ENCODE measurements at places on chromosomes 6 and 20.

- no peak for DNase-seq
Measured at GRCh38 chr6:38137608-38138265, 318.2 kb downstream of the ZFAND3 start.

DNA sequence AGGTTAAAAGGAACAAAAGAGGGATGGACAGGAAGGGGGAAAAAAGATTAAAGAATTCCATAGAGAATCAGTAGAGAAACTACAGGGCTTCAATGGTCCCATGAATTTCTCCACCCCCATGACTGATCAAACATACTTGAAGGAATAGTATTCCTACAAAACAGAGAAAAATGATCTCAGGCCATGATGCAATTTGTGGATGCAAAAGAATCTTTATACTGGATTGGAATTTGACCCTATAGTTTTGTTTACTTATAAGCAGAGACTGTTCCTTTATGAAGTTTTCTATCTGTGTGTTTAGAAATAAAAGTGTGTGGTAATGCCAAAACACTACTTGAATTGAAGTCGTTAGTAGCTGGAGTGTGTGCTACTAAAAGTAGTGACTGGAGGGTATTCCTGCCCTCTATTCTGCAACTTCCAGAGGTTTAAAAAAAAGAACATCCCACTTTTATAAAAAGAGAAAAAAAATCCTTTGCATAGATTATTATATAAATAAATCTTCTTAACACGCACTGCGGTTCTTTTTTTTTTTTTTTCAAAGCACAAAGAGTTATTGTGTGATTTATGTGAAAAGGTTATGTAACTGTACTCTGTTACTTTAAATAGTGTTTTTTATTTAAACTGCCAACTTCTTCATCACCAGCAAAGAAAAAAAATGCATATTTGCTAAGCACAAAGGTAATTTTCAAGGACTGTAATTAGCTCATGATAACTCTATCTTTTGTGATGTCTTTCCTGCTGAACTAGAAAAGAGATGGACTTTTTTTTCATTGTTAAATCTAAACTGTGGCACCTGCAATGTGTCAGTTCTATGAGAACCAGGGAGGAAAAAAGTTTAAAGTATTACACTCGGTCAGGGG is 214.5 kb upstream of the CITED2 start:
- no peak for DNase-seq

DNA sequence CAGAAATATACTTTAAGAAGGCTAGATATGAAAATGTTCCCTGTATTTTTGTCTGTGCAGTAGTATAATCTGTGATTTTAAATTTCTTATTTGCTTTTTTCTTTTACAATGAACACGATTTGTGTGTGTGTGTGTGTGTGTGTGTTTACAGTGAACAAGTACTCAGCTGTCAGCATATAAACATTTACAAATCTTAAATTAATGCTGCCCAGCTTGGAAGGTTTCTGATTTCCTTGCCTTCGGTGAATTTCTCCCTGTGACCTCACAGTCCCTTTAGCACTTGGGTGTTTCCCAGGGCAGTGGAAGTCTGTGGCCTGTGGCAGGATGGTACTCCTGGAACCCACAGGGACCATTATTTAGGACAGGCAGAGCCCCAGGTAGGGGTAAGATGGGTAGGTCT is 37.6 kb downstream of the TXLNB start:
- DNase-seq, result no peak

DNA sequence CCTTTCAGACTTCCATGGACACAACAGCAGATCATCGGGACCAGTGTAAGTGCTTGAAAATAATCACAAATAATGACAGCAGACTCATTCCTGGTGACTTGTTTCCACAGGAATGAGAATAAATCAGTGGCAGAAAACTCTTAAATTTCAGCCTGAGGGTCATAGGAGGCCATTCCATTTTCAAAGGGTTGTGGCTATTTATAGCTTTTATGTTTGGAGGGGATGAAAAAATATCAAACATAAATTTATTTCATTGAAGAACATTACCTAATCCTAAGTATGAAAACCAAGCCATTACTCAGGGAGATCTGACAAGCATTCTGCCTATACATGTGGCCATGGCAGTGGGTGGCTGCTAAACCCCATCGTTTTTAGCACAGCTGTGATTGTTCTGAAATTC is 173.6 kb upstream of the CNR1 start:
- no peak for DNase-seq

GRCh38 chr6:106446983-106447382 is 86.5 kb downstream of the CRYBG1 start:
- no peak for DNase-seq

DNA sequence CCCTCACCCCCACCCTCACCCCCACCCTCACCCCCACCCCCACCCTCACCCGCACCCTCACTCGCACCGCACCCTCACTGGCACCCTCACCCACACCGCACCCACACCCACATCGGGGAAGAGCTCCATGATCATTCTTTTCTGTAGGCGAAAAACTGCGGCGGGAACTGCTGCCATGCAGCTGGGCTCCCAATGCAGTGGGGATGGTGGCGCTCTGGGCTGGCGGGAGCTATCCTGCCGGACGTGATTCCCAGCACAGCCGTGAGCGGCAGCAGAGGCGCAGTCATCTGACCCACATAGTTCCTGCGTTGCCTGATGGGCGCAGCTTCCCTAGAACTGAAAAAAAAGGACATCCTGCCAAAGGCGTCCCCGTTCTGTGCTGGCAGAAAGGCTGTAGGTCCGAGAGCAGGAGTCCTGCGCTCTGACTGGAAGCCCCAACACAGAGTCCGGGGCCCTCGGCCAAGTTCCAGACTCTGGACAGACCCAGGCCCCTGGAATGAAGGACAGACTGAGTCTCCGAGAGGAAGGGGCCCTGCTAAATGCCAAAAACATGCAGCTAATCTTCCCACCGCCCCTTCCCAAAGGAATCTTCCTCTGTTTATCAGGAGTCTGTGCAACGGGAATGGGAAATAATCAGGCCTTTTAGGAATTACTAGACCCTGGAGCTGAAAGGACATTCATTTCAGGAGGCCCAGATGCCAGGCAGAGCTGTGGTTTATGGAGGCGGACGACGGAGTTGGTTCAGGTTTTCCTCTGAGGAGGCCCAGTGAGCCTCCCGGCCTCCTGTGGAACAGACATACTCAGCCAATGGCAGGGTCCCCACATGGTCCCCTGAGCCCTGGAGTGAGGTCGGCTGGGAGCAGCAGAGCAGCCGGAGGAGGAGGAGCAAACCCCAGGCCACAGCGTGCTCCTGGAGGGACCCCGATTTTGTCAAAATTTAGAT is 14.1 kb upstream of the TCFL5 start:
- DNase-seq, result peak; percentile 82

- DNase-seq, result no peak
Measured at GRCh38 chr6:166769648-166770047, 142.6 kb upstream of the RPS6KA2 start.

GRCh38 chr20:51042657-51043247 is 19.8 kb upstream of the KCNG1 start:
- DNase-seq, result no peak

DNA sequence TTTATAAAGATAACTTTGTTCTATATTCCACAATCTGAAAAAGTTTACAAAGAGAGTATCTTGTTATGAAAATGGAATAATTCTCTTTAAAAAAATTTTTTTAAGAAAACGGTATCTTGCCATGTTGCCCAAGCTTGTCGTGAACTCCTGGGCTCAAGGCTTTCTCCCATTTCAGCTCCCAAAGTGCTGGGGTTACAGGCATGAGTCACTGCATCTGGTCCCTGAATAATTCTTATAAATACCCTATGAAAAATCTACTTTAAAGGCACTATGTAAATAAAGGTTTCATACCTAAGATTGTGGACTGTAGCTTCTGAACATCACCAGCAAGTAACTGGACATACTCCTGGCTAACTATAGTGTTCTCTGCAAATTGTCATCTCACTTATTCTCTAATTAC is 60.3 kb downstream of the SAMD3 start:
- no peak for DNase-seq

GRCh38 chr6:85273870-85274269 is 176.0 kb upstream of the NT5E start:
- DNase-seq, result no peak

- peak; percentile 93 for DNase-seq
Measured at GRCh38 chr20:33731693-33732165, at the start of gene ZNF341. Gene ZNF341, plus strand, starts transcription at chr20:33731996. Its CDS starts 26 bp downstream, at chr20:33732022.

GRCh38 chr6:42394881-42395620 is 56.7 kb downstream of the TRERF1 start:
- DNase-seq, result no peak

DNA sequence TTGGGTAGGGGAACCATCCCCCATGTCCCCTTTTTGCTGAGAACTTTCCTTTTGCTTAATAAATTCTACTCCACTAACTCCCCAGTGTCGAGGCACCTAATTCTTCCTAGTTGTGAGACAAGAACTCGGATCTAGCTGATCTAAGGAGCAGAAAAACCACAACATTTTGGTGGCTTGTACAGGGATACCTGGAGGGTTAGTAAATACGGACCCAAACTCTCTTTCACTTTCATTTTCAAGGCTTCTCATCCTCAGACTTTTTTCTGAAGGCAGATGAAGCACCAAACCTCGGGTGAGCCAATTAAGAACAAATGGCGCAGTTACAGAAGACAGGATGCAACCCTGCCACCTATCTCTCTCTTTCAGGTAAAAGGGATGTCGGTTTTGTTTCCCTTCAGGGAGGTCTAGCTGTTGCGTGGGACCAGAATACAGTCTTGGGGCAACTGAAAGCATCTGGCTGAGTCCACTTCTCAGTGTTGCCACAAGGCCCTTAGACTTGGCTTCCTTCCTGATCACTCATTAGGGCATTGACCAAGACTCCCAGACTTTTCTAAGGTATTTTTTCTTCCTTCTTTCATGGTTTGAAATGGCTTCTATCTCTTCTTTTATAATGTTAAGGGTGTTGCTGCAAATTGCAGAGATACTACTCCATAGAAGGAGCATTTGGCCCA is 11.1 kb upstream of the HTR1B start:
- no peak for DNase-seq

- DNase-seq, result no peak
Measured at GRCh38 chr6:56148488-56149186, 98.7 kb downstream of the COL21A1 start.

GRCh38 chr20:48965189-48965910 is 43.8 kb downstream of the ARFGEF2 start:
- DNase-seq, result no peak

DNA sequence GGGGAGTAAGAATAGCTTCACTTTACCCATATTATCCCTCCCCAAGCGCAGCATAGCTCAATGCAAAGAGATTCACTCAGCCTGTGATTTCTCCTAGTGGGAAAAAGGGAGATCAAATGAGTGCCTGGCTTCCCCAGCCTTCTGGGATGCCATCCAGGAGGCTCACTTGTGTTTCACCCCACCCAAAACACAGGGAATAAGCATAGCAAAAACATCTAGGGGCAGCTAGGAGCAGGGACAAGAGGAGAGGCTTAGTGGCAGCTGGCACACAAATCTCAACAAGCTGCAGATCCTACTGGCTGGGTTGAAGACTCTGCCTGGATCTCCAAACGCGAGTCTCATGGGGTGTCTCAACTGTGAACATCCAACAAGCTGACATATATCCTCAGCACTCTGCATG is 715.8 kb downstream of the RNF144B start:
- DNase-seq, result no peak

DNA sequence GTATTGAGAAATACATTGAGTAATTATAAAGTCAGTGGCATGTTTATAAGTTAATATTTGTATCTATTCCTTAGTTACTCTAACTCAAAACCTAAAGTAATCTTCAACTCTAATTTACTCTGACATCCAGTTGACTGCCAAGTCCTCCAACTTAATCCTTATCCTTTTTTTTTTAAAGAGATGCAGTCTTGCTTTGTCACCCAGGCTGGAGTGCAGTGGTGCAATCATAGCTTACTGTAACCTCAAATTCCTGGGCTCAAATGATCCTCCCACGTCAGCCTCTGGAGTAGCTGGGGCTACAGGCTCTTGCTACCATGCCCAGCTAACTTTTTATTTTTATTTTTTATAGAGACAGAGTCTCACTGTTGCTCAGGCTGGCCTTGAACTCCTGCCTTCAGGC is 24.4 kb downstream of the PTPN1 start:
- no peak for DNase-seq

GRCh38 chr6:137163732-137164318 is 9.6 kb downstream of the IL22RA2 start:
- DNase-seq, result no peak

DNA sequence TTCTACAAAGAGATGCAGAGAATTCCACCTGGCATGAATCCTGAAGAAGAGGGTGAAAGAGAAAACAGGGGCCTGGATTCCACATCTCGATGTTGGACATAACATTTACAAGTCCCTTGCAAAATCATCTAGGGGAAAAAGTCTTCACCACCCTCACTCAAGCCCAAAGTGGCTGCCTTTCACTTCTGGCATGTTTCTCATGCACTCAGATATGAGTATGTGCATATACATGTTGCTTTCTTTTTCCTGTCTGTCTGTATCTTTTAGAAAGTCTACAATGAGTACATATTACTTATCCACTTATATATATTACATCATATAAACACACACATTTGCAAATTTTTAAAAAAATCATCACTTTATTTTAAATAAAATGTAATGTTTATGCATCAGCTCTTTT is 159.3 kb downstream of the KIF6 start:
- DNase-seq, result no peak

GRCh38 chr6:148367411-148368024 is 24.9 kb downstream of the SASH1 start:
- DNase-seq, result no peak

GRCh38 chr20:35617397-35618262 is 2.0 kb downstream of the SPAG4 start:
- peak; percentile 80 for DNase-seq

DNA sequence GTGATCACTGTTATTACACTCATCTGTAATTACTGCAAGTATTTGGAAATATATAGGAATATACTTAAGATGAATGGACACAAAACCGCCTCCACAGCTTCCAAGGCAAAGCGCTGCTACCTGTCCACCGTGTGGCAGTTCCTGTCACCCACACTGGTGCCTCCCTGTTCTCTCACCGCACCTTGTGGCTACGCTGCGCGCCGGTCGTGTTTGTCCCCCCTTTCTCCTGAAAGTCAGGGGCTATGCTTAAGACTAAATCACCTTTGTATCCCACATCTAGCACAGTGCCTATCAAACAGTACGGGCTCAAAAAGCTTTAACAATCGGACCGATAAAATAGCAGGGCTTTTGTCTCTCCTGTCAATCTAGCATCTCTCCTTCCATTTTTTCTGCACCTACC is 23.0 kb downstream of the LY86 start:
- DNase-seq, result no peak

- no peak for DNase-seq
Measured at GRCh38 chr6:46882645-46883044, 39.1 kb downstream of the ADGRF5 start.

DNA sequence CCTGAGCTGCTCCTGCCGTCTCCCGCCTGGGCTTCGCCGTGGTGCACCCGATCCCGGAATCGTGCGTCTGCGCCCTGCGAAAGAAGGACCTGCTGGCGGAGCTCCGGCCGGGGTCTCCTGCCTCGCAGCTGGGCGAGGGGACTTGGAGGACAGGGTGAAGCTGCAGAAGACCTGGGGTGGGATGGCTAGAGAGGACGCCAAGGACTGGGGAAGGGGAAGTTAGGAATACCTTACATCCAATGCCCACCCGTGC is 150.2 kb downstream of the PRL start:
- no peak for DNase-seq

DNA sequence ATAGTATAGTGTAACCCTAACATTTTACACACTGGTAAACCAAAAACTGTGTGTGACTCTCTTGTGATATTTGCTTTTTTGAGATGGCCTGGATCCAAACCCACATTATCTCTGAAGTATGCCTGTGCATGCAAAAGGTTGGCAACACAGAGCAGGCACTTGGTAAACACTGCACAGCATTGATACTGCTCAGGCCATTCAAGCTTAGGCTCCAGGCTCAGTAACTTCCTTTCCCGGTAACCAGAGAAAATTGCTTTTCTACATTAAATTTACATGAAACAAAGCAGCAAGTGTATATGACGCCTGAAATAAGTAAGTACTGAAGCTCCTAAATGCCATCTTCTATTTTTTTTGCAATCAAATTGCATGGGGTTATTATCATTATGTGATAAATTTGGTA is 205.7 kb downstream of the EPM2A start:
- DNase-seq, result no peak

Measured in NCI-H526 treated with DMSO at 0.1 percent for 48 hours (cell line).